Erythroblast (primary cell): ENCODE measurements at places on chromosomes 6 and 20.

- DNase-seq, result no peak
These were observed 1.2 kb upstream of the COL19A1 start for GRCh38 chr6:69865126-69865525.

DNA sequence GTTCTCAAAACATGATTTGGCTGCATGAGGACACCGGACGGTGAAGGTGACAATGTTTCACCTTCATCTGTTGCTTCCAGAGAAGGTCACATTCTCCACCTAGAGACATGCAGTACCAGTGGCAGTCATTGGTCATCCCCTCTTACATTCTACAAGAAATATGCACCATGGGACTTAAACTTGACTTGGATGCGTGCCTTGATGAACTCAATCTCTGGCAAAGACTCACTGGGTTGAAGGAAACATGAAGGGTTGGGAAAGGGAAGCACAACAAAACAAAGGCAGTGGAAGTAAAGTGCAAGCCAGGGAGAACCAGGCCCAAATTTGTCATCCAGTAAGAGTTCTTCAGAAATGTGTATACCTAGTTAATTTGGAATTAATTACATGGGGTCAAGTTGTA is 39.4 kb upstream of the ARMH2 start:
- DNase-seq, result no peak

DNA sequence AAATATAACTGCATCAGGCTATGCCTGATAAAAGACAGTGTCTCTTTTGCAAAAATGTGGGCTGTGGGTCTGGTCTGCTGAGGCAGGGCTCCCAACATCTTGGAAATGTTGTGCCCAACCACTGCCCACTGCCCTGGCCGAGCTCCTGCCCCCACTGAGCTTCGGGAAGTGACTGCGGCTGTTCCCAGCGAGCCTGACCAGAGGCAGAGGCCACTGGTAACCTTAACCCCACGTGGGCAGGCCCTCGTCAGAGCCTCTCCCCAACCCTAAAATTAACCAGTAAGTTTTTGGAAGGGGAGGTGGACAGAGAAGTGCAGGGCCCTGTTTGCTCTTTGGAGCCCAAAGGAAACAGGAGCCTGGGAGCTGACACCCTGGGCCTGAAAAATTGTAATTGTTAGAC is 225.9 kb downstream of the MAFB start:
- DNase-seq, result no peak

DNA sequence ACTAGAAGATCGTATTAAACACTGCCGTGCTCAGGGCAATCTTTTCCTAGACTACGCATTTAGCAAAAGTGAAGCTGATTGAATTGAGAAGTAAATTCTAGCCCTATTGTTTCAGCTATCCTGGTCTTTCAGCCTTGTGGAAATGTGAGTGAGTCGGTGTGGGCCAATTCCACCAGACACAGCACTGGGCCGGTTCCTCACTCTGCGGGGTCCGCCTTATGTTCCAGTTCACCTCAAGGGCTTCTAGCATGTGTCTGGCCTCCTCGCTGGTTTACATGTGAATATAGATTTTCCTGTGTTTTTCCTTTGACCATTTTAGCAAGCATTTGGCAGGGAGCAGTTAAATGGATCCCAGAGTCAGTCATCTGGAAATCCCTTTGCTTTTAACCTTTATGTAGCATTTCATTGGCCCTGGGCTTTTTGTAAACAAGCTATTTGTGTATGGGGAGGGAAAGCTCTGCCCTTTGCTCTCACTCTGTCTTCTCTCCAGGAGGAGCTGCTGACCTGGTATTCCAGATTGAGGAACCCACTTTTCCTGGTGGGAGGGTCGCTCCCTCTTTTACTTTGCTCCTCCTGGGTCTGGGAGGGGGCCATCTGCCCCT is 12.4 kb upstream of the GTSF1L start:
- DNase-seq, result no peak

- no peak for DNase-seq
These were observed 72.3 kb downstream of the JARID2 start for GRCh38 chr6:15317934-15318902.

DNA sequence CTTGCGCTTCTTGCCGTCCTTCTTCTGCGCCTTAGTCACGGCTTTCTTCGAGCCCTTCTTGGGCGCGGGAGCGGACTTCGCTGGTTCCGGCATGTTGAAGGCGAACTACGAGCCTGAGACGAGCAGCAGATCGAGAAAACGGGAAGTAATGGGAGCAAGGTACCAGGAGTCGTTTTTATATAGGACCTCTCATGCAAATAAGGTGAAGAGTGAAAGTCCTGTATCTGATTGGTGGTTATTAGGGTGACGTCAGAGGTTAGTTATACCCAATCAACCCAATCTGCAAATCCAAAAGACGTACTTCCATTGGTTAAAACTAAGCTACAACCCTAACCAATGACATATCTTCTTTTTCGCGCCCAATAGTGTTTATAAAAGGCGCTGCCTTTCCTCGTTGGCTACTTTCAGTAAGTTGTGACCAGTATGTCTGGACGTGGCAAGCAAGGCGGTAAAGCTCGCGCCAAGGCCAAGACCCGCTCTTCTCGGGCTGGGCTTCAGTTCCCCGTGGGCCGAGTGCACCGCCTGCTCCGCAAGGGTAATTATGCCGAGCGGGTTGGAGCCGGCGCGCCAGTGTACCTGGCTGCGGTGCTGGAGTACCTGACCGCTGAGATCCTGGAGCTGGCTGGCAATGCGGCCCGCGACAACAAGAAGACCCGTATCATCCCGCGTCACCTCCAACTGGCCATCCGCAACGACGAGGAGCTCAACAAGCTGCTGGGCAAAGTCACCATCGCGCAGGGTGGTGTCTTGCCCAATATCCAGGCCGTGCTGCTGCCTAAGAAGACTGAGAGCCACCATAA is 100.6 kb upstream of the PRSS16 start:
- peak; percentile 99 for DNase-seq

GRCh38 chr20:4720977-4721349 is 746 bp upstream of the PRND start:
- no peak for DNase-seq

GRCh38 chr6:130852844-130853554 is 25.8 kb downstream of the SMLR1 start:
- DNase-seq, result no peak

DNA sequence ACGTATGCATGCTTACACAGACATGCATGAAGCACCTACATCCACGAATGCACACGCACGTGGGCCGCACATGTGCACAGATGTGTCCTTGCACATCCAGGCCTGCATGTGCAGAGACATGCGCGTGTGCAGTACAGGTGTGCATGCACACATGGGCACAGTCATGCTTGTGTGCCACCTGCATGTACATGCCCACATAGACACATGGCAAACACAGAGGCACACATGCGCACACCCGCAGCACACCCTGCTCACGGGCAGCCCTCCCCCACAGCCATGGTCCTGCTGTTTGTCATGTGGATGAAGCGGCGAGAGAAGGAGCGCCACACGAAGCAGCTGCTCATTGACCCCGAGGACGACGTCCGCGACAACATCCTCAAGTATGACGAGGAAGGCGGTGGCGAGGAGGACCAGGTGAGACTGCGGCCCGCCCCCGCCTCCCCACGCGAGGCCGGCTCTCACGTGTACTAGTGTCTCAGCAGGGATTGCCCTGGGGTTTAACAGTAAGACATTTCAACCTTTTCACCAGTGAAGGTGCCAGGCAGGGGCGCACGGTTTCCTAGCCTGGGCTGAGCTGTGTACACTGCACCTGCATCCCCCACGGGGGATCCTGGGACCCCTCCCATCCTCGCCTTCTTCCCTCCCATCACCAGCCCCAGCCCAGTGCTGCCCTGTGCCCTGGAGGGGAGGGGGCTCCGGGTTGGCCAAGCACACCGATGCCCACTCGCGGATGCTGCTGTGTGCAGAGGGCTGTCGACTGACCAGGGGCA is 132.8 kb downstream of the TAF4 start:
- DNase-seq, result no peak
